ENCODE measurements at places on chromosomes 6 and 20.

DNA sequence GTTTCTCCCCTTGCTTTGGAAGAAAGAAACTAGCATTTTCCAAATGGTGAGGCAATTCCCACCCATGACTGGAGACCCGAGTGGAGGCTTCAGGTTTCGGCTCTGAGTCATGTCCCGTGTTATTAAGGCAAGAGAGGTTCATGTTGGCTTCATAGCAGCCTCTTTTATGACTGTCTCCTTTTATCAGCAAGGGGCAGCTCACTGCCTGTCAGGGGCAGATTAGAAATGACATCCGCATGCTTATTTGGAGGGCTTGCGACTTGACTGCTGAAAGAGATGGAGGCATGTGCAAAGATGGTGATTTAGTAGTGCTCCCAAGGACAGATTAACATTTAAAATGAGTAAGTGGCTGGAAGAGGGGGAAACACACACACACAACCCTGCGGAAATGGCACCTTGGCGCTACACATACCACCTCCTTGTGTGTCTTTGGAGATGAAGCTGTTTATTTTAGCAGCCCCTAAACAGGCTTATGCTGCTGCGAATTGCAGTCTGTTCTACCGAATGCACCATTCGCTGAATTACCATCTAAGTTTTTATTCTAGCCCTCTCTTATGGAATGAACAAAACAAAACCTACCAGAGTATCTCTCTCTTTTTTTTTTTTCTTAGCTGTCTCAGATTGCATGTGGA, 52.1 kb upstream of the VSTM2L start:
- no peak for DNase-seq

DNA sequence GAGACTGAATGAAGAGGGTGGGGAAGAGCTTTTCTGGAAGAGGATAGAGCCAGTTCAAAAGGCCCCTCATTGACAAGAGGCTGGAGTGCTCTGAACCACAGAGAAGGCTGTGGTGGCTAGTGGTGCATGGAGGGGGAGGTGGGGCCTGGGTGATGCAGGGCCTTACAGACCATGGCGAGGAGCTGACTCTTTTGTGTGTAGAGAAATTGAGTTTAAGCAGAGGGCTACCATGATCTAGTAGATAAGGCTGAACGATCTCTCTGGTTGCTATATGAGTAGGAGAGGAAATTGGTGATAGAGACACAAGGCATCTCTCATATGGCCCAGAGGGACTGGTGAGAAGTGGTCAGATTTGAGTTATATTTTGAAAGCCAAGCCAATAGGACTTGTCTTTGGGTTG, 137.6 kb downstream of the UST start:
- DNase-seq = no peak

- no peak for DNase-seq
Measured at GRCh38 chr6:94584211-94584610, 993.1 kb upstream of the MANEA start.

GRCh38 chr20:19741924-19742323, 16.1 kb upstream of the RIN2 start:
- no peak for DNase-seq

GRCh38 chr20:57571782-57572416, 11.0 kb downstream of the PCK1 start:
- no peak for DNase-seq
